ENCODE measurements at places on chromosomes 3 and 15. TPM values are rescaled to one million over a fixed set of nuclear protein-coding genes. Genes with fewer than 3 reads are reported as not detected.

DNA sequence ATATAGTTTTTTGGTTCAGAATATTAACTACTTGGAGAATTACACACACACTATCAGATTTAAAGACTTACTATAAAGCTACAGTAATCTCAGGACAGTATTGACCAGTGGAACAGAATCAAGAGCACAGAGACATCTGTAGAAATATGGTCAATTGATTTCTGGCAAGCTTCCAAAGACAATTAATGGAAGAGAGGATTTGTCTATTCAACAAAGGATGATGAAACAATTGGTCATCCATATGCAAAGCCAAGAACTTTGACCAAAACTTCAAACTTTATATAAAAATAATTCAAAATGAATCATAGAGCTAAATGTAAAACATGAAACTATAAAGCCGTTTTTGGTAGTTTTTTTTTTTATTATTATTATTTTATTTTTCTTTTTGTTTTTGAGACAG, 29.8 kb upstream of the MB21D2 start:
- no peaks in the 10 kb centered on the region for H3K27me3 ChIP-seq
- H3K27ac ChIP-seq: no peak overlapping the region
- no peak for DNase-seq
- no peaks in the 10 kb centered on the region for H3K36me3 ChIP-seq

DNA sequence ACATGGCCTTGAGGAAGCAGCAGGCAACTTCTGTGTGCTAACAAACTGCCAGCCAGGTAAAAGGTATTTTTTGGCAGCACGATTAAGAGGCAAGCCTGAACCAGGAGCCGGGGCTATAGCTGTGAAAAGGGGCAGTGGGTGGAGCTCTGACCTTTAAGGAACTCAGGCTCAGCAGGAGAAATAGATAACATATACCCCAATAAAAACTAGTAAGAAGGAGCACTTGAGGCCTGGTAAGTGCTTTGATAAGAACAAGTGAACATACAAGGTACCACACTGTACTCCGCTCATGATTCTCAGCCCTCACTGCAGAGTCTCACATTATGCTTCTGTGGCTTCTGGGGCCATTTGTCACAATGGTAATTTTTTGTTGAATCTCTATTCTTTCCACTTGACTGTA, 5.4 kb downstream of the FYCO1 start:
- H3K27ac ChIP-seq: no peak overlapping the region
- peaks cover 69% of the 10 kb centered on the region for H3K4me1 ChIP-seq
- H3K4me3 ChIP-seq: no peak overlapping the region

GRCh38 chr3:139655909-139656595, 21.7 kb downstream of the NMNAT3 start:
- H3K27me3 ChIP-seq: no peaks in the 10 kb centered on the region
- no peaks in the 10 kb centered on the region for H3K4me1 ChIP-seq
- H3K36me3 ChIP-seq: no peaks in the 10 kb centered on the region
- no peak overlapping the region for H3K4me3 ChIP-seq
- DNase-seq: no peak
- no peak overlapping the region for H3K27ac ChIP-seq

DNA sequence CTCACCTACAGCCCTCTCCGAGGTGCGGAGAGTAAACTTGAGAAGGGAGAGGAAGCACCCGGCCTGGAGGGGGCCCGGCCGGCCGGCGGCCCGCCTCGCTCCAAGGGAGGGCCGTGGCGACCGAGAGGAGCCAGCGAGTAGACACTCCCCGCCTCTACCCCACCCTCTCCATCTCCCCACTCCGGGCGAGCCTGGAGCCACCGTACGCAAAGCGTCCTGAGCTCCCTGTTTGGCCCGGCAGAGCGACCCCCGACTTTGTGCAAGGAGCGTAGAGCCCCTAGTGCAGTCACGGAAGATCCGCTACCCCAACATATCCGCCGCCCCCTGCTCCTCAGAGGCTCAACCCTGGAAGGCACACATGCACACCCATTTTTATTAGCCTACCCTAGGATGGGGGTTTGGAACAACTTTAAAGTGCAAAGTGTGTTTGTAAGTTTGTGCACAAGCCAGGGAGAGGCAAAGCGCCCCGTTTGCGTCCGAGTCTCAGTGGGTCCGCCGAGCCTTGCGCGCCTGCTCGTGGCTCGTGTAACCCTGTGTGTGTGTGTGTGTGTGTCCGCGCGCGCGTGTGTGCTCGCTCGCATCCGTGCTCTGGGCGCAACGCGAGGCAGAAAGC, 508 bp upstream of the SMAD6 start:
- no peaks in the 10 kb centered on the region for H3K27me3 ChIP-seq
- H3K4me3 ChIP-seq: peak overlapping the region; percentile 91
- peak overlapping the region; percentile 68 for H3K27ac ChIP-seq

The ITIH1 gene
- total RNA-seq: not detected

- H3K4me1 ChIP-seq: no peaks in the 10 kb centered on the region
- no peak overlapping the region for H3K4me3 ChIP-seq
- no peaks in the 10 kb centered on the region for H3K27me3 ChIP-seq
- H3K36me3 ChIP-seq: no peaks in the 10 kb centered on the region
- no peak overlapping the region for H3K27ac ChIP-seq
Observed at GRCh38 chr3:34073961-34074360, 275.5 kb downstream of the PDCD6IP start.

GRCh38 chr15:89377842-89378295, 43.2 kb upstream of the POLG start:
- no peak overlapping the region for H3K4me3 ChIP-seq
- no peaks in the 10 kb centered on the region for H3K4me1 ChIP-seq
- no peak for DNase-seq
- no peaks in the 10 kb centered on the region for H3K36me3 ChIP-seq
- peaks cover 99% of the 10 kb centered on the region for H3K27me3 ChIP-seq

The TOPBP1 gene
- 33.7 TPM for total RNA-seq

- no peak overlapping the region for H3K27ac ChIP-seq
- H3K36me3 ChIP-seq: no peaks in the 10 kb centered on the region
- DNase-seq: no peak
- no peaks in the 10 kb centered on the region for H3K4me1 ChIP-seq
Observed at GRCh38 chr3:97235611-97236315, 421.4 kb downstream of the EPHA6 start.

GRCh38 chr3:58581328-58582091, 4.3 kb upstream of the FAM107A start:
- peaks cover 6% of the 10 kb centered on the region for H3K4me1 ChIP-seq
- peaks cover 17% of the 10 kb centered on the region for H3K27me3 ChIP-seq
- no peak overlapping the region for H3K27ac ChIP-seq
- H3K36me3 ChIP-seq: no peaks in the 10 kb centered on the region
- no peak overlapping the region for H3K4me3 ChIP-seq

- H3K36me3 ChIP-seq: no peaks in the 10 kb centered on the region
- H3K4me3 ChIP-seq: no peak overlapping the region
- no peak overlapping the region for H3K27ac ChIP-seq
- peaks cover 5% of the 10 kb centered on the region for H3K27me3 ChIP-seq
Observed at GRCh38 chr3:176780766-176781165, 416.5 kb downstream of the TBL1XR1 start.

DNA sequence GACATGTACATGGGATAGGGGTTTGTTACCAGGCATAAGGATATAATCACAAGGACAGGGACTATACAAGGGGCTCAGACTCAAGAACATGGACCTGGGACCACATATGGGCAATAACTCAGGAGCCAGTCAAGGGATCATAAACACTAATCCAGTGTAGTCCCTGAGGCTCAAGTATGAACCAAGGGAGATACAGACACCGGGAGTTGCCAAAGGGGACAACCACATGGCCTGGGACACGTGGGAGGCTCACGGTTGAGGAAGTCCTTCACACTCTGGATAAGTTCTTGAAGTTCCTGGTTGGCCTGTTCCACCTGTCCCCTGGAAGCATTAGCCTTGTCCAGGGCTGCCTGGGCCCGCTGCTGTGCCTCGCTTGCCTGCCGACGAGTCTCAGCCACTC, 1.8 kb upstream of the USP19 start:
- H3K36me3 ChIP-seq: peaks cover 77% of the 10 kb centered on the region
- no peak overlapping the region for H3K4me3 ChIP-seq
- DNase-seq: peak; percentile 79
- H3K4me1 ChIP-seq: peaks cover 12% of the 10 kb centered on the region

The NMNAT3 gene
- total RNA-seq: 0.59 TPM

GRCh38 chr3:111315930-111316587, 225.9 kb upstream of the CD96 start:
- no peak overlapping the region for H3K4me3 ChIP-seq
- no peaks in the 10 kb centered on the region for H3K4me1 ChIP-seq
- no peaks in the 10 kb centered on the region for H3K36me3 ChIP-seq
- DNase-seq: no peak

GRCh38 chr3:31670722-31671121, 138.0 kb downstream of the STT3B start:
- H3K36me3 ChIP-seq: no peaks in the 10 kb centered on the region
- H3K4me1 ChIP-seq: no peaks in the 10 kb centered on the region
- no peak overlapping the region for H3K4me3 ChIP-seq
- no peak overlapping the region for H3K27ac ChIP-seq

The FILIP1L gene
- 5.9 TPM for total RNA-seq

DNA sequence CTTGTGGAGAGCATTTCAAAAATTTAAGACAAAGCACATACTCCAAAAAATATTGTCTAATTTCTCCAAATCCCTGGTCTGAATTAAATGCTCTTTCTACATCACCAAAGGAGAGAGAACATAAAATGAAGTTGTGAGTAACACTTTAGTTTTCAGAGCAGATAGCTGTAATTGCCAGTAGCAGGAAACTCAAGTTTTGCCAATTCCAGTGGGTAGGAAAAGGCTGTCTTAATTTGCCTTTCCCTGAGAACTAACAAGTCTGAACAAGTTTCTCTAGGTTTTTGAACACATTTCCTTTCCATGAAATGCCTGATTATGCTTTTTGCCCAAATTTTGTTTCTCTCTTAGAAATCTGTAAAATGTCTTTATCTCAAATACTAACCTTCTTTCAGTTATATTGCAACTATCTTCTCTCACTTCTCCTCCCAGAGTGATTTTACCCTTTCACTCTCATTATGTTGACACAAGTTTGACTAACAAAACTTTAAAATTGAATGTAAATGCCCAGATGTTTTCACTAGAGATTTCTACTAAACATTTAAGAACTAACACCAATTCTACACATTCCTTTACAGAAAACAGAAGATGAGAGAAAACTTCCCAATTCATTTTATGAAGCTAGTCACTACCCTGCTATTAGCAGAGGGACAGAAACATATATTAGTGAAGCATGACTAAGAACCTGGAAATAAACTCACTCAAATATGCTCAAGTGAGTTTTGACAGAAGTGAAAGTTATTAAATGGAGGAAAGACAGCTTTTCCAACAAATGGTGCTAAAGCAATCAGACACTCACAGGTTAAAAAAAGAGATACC, 38.4 kb downstream of the RFX7 start:
- peak overlapping the region; percentile 58 for H3K27ac ChIP-seq
- no peaks in the 10 kb centered on the region for H3K27me3 ChIP-seq
- H3K4me1 ChIP-seq: peaks cover 20% of the 10 kb centered on the region
- no peaks in the 10 kb centered on the region for H3K36me3 ChIP-seq

The PAQR5 gene
- total RNA-seq: 1.1 TPM

- H3K27ac ChIP-seq: peak overlapping the region; percentile 1
- no peak for DNase-seq
- H3K4me1 ChIP-seq: peaks cover 27% of the 10 kb centered on the region
- no peaks in the 10 kb centered on the region for H3K36me3 ChIP-seq
- H3K27me3 ChIP-seq: no peaks in the 10 kb centered on the region
Observed at GRCh38 chr15:84734794-84735479, 13.5 kb upstream of the ZNF592 start.

The SLC24A5 gene
- total RNA-seq: not detected

DNA sequence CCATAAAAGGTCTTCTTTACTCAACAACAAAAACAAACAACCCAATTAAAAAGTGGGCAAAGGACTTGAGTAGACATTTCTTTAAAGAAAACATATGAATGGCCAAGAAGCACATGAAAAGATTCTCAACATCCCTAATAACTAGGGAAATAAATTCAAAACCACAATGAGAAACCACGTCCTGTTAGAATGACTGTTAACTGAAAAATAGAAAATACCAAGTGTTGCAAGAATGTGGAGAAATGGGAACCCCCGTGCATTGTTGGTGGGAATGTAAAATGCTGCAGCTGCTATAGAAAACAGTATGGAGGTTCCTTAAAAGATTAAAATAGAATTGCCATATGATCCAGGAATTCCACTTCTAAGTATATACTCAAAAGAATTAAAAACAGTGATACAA, 34.8 kb downstream of the NMNAT3 start:
- H3K36me3 ChIP-seq: no peaks in the 10 kb centered on the region
- no peak overlapping the region for H3K4me3 ChIP-seq
- no peak overlapping the region for H3K27ac ChIP-seq
- no peaks in the 10 kb centered on the region for H3K27me3 ChIP-seq
- H3K4me1 ChIP-seq: no peaks in the 10 kb centered on the region

GRCh38 chr3:137163241-137163871, 205.6 kb downstream of the IL20RB start:
- no peak for DNase-seq
- H3K27ac ChIP-seq: no peak overlapping the region
- no peaks in the 10 kb centered on the region for H3K27me3 ChIP-seq
- H3K36me3 ChIP-seq: no peaks in the 10 kb centered on the region
- H3K4me3 ChIP-seq: no peak overlapping the region

The PGBD4 gene
- total RNA-seq: 1.8 TPM

The IGSF11 gene
- under 0.01 TPM for total RNA-seq

DNA sequence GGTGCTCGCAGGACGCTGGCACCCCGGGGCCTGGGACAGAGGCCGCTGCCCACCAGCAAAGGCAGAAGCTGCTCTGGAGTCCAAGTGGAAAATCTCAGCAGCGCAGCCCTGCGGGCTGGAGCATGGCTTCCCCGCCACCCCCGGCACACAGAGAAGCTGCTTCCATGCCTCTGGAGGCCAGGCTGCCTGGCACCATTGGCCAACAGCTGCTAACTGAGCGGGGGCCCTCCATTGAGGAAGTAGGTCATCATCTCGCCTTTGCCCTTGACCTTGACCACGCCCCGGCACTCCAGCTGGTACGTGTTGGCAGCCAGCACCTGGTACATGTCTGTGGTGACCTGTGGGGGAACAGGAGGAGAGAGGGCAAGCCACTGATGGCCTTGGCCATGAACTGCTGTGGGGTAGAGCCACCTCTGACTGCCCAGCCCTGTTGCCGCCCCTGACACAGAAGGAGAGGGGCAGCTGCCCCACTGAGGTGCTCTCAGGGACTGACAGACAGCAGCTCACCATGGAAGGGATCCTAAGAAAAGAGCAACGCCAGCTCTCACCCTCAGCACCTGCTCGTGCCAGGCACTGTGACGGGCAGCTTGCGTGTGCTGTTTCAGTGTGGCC, 82.8 kb downstream of the SEC22A start:
- H3K36me3 ChIP-seq: no peaks in the 10 kb centered on the region
- no peak overlapping the region for H3K4me3 ChIP-seq
- peak; percentile 30 for DNase-seq
- no peaks in the 10 kb centered on the region for H3K27me3 ChIP-seq
- no peak overlapping the region for H3K27ac ChIP-seq

- DNase-seq: no peak
- no peaks in the 10 kb centered on the region for H3K36me3 ChIP-seq
- no peaks in the 10 kb centered on the region for H3K4me1 ChIP-seq
- H3K27me3 ChIP-seq: no peaks in the 10 kb centered on the region
- no peak overlapping the region for H3K27ac ChIP-seq
Observed at GRCh38 chr3:54274607-54275006, 152.3 kb downstream of the CACNA2D3 start.

The TRH gene
- total RNA-seq: under 0.01 TPM

GRCh38 chr3:129197321-129197720, 13.6 kb upstream of the CNBP start:
- H3K27me3 ChIP-seq: no peaks in the 10 kb centered on the region
- peaks cover 23% of the 10 kb centered on the region for H3K4me1 ChIP-seq
- no peak for DNase-seq
- H3K4me3 ChIP-seq: no peak overlapping the region

GRCh38 chr15:70252056-70252950, 154.6 kb upstream of the TLE3 start:
- no peak overlapping the region for H3K27ac ChIP-seq
- H3K4me3 ChIP-seq: no peak overlapping the region
- no peaks in the 10 kb centered on the region for H3K36me3 ChIP-seq
- no peaks in the 10 kb centered on the region for H3K4me1 ChIP-seq
- H3K27me3 ChIP-seq: peaks cover 12% of the 10 kb centered on the region
